Activated naive CD4-positive, alpha-beta T cell treated with anti-CD3 and anti-CD28 coated beads, Interleukin-2, amount 50 U/mL, for 72 hours (primary cell): ENCODE measurements at places on chromosomes 7 and 10. TPM values are rescaled to one million over a fixed set of nuclear protein-coding genes. Genes with fewer than 3 reads are reported as not detected.

DNA sequence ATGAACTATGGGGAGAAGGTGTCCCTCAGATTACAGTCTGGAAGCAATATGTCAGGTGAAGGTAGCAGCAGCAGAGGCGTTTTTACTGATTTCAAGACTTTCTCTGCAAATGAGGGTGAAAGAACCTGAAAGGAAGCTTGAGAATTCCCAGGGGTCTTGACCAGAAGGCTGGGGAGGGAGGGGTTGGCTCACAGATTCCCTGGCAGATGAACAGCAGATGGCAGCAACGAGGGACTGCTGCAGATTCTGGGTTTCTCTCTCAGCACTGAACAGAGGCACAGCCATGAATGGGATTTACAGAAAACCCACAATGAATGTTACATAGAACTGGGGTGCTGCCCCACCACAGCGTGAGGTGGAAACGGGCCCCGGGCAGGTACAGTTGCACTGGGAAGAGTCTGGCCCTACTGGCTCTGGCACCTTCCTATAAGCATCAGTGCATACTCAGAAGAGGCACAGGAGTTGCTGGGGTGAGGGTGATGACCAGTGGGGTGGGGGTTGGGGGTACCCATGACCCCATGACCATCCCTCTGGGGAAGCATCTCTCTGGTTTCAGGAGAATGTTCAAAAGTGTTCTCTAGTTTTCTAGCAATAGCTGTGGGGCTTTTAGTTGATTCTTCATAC lies 317.8 kb downstream of the SH2D4B start:
- no peak for DNase-seq

DNA sequence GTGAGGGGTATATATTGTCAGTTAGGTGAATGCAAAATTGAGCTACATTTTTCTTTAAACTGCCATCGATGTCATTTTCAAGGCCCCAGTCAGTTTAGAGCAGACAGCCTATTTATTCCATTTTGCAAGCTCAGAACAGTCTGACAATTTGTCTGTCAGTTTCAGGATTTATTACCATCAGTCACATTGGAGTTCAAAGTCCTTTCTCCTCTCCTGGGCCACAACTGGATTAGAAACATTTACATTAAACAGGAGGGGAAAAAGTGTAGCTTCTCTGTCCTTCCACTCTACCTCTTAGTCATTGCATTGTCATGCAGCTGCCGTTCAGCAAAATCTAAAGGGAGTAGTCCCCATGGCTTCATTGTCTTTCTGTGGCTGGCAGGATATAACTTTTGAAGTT lies 3.5 kb upstream of the GHITM start:
- no peak for DNase-seq

- no peak for DNase-seq
Observed at GRCh38 chr10:49115015-49115795, at the start of gene VSTM4. VSTM4 (minus strand) TSS chr10:49115522; CDS start chr10:49115485, 37 bp downstream.

DNA sequence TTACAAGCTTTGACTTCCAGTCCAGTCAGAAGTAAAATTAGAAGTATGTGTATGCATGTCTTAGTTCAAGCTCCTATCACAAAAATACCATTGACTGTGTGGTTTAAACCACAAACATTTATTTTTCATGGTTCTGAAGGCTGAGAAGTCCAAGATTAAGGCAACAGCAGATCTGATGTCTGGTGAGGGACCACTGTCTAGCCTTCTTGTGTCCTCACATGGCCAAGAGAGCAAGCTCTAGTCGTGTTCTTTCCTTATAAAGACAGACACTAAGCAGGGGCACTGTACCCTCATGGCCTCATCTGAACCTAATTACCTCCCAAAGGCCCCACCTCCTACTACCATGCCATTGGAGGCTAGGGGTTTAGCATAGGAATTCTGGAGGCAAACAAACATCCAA lies 41.3 kb upstream of the ARL4A start:
- DNase-seq: no peak

DNA sequence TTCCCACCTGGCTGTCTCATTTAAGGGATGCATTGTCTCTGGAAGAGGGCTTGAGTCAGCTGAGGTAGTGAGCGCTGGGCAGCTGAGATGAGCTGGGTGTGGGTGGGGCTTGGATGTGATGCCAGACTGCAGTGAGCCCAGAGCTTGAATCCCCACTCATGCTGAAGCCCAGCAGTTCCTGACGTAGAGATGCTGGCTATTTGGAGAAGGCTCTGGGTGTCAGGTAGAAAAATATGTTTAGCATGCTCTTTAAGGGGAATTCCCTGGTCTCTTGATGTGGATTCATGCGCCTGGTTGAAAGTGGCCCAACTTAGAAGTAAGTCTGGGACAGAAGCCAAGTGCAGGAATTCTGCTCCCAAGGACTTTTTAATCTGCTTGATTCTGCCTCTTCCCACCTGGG lies 241.5 kb upstream of the IGFBP3 start:
- DNase-seq: no peak

- DNase-seq: peak; percentile 68
Observed at GRCh38 chr7:20330239-20330927, at the start of gene ITGB8. ITGB8 (plus strand) TSS chr7:20330900; CDS start chr7:20331807, 907 bp downstream.

- DNase-seq: no peak
Observed at GRCh38 chr7:13879994-13880686, 109.3 kb downstream of the ETV1 start.

GRCh38 chr7:113922049-113922448 lies 3.2 kb upstream of the PPP1R3A start:
- DNase-seq: no peak

DNA sequence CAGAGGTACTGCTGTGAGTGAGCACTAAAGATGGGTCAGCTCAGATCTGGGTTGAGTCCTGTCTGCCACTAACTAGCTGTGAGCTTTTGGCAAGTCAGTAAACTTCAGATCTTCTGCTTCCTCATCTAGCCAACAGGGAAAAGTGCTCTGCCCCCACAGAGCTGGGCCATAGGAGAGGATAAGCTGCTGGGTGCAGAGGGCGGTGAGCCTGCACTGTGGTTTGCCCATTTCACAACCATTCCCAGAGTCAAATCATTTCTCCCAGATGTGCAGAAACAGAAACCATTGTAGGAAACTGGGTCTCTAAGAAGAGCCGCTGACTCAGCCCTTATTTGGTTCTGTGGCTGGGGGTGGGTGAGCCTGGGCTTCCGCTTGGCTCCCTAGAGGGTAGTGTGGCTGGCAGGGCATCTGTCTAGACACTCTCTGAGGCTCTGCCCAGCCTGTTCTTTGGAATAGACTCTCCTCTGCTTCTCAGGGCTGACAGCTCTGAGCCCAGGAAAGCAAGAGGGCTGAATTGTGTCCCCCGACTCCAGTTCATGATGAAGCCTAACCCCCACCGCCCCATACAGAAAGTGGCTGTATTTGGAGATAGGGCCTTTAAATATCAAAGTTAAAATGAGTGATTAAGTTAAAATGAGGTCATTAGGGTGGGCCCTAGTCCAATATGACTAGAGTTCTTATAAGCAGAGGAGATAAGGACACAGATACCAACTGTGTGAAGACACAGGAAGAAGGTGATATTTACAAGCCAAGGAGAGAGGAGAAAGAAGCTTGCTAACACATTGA lies 29.5 kb upstream of the ARHGAP22 start:
- no peak for DNase-seq

GRCh38 chr7:101990811-101991418 lies 173.5 kb downstream of the CUX1 start:
- DNase-seq: no peak

GRCh38 chr10:131199646-131200045 lies 111.9 kb downstream of the TCERG1L start:
- no peak for DNase-seq

- DNase-seq: no peak
Observed at GRCh38 chr7:140876519-140877248, 48.0 kb downstream of the BRAF start.

DNA sequence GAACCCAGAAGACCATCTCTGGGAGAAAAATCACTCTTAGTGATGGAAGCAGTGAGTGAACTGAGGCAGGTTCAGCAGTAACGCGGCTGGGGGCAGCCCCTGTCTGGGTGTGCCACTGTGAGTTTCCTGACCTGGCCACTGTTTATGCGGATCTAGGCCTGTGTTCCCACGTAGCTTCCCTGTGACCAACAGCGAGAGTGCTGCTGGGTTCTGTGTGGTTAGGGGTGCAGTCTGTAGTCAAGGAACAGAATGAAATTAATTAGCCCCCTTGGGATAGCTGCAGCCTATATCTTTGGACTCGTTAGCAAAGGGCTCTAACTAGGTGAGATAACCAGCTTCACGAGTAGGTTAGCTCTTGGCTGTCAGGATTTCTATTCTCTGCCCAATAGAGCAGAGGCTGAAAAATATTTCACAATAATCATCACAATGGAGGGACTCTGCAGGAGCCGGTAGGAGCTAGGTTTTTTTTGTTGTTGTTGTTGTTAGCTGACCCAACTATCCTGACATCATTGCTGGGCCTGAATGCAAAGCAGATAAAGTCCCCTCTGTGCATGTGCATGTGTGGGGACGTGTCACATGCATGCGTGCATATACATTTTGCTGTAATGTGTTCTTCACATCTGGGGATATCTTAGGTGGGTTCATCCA lies 164.9 kb downstream of the TMEM178B start:
- no peak for DNase-seq

Gene AKR1C4
- total RNA-seq: not detected

Gene NRF1
- total RNA-seq: 21.7 TPM

Gene TLL2
- not detected for total RNA-seq

Gene RNLS
- 3.8 TPM for total RNA-seq

Gene SAMD9
- total RNA-seq: 6.8 TPM

Gene C10orf105
- 0.45 TPM for total RNA-seq

Gene SLC18A2
- 0.09 TPM for total RNA-seq

Gene FBXO24
- 4.0 TPM for total RNA-seq

Gene MBL2
- not detected for total RNA-seq

Gene MSS51
- total RNA-seq: 2.3 TPM
